T-helper 1 cell treated with Interleukin-12 subunit alpha and Interleukin-12 subunit beta and Interleukin-4 antibody, amounts not matched to agents 30 ng/mL and 1 ng/mL, for 36 hours (primary cell): ENCODE measurements at places on chromosomes 6 and 20. TPM values are rescaled to one million over a fixed set of nuclear protein-coding genes. Genes with fewer than 3 reads are reported as not detected.

The GOPC gene
- total RNA-seq: 24.2 and 26.7 TPM in 2 replicates

The NNAT gene
- total RNA-seq: not detected in 2 replicates

The CARMIL1 gene
- total RNA-seq: 1.9 and 2.1 TPM in 2 replicates

The TENT5A gene
- total RNA-seq: 0.78 and 0.88 TPM in 2 replicates

The OLIG3 gene
- 0.10 and 0.17 TPM in 2 replicates for total RNA-seq

The DPPA5 gene
- total RNA-seq: not detected in 2 replicates

The ETV7 gene
- total RNA-seq: 9.5 and 10.0 TPM in 2 replicates
